ENCODE measurements at places on chromosomes 16 and 17.

- DNase-seq, result no peak
These were observed 599.3 kb upstream of the PSMD7 start for GRCh38 chr16:73697336-73697735.

DNA sequence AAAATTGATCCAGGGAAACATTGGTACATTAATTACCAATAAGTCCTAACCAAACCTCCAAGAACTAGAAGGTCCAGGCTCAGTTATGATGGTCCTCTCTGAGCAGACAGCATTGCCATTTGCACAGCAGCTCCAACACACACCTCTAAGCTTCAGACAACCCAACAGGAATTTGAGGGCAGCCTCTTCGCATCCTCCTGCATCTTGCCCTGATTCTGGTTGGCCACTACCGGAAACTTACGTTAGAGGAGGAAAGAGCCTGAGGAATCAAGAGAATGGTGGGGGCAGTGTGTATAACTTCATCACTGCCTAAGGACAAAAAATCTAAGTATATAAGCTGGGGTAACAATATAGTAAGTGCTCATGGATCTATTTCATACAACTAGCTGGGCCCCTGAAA lies 15.7 kb downstream of the FAM117A start:
- DNase-seq, result no peak

DNA sequence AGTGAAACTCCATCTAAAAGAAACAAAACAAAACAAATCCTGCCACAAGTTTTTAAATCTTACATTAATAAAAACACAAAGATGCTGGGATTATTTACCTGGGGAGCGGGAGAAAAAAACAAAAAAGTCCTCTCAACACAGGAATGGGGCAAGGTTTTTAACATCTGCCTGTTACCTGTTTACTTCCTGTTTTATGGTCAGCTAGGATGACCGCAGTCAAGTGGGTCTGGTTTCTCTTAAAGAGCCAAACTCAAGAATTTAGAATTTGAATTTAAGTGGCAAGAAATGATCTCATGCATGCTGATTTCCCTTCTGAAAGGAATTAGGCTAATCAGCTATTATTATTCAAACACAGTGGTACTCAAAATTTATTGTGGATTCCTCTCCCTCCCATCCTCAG lies 39.7 kb upstream of the TBC1D3K start:
- no peak for DNase-seq

DNA sequence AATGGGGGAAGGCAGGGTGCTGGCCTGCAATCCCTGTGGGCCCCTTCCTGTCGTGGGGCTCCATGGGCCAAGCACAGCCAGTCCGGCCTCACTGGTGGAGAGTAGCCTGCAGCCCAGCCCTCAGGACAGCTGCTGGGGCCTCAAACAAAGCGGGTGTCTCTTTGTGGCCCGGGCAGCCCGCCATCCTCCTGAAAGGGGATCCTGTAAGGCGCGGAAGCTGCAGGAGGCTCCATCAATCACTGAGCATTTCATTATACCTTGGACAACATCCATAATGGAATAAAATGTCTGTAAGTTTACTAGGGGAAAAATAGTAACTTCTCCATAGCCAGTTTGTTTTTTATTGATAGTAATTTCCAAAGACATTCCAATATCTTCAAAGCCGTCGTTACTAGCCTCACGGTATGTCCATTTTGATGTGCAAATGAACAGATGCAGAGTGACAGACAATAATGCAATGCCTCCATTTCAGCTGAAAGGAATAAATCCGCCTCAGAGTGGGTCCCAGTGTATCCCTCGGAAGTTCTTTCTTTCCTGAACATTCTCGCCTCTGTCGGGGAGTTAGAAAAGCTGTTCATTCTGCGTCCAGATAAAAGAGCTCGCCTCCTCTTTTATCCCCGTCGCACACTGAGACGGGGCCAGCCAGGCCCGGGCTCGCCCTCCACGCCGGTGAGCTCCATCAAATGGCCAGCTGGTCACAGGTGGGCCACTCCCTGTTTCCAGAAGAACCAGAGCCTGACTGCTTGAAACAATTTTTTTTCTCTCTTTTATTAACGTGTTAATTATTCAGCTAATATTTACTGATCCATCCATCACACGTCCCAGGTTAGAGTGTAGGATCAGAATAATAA lies 14.4 kb downstream of the WSCD1 start:
- no peak for DNase-seq

DNA sequence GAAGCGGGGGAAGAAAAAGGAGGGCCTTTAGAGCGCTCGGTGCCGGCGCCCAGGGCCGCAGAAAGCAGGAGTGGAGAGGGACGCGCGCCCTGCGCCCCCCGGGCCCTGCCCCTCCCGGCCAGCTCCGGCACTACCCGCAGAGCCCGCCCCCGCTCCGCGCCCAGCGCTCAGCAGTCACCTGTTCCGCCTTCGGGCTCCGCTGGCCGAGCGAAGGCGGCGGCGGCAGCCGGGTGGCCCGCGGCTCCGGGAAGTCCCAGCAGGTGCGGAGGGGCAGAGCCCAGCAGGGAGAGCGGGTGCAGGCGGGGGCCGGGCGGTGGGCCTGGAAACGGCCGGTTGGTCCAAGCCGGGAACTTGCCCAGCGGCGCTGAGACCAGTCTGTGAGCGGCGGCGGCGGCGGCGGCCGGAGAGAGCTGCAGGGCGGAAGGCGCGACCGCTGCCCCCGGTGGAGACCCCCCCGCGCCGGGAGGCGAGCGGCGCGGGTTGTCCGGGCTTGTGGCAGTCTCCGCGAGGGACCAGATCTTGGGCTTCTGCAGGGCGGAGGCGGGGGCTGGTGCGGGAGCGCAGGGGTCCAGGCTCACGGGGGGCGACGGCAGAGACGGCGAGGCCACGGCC lies 2.2 kb downstream of the IRX3 start:
- no peak for DNase-seq

- DNase-seq, result no peak
These were observed 139.3 kb downstream of the GAS7 start for GRCh38 chr17:10058921-10059683.

DNA sequence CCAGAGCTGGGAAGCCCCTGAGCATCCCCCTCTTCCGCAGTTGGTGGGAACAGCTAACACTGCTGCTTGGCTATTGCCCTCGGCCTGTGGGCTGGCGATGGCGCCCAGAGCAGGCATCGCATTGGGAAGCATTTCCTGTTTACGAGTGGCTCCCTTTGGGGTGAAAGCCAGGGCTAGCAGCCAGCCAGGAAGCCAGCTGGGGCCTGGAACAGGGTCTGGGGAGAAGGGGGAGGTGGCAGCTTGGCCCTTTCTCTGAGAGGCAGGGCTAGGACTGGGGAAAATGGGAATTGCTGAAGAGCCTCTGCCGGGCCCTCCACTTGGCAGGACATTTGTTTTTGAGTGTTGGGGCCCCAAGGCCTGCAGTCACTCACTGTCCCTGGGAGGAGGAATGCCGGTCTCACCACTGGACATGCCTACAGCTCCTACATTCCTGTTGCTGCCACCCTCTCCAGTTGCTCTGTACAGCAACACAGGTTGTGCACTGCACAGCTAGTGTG lies 2.4 kb upstream of the MTSS2 start:
- no peak for DNase-seq

GRCh38 chr16:85955566-85955965 lies 56.6 kb downstream of the IRF8 start:
- no peak for DNase-seq

GRCh38 chr16:68388124-68388523 lies 60.2 kb downstream of the SMPD3 start:
- DNase-seq, result no peak

DNA sequence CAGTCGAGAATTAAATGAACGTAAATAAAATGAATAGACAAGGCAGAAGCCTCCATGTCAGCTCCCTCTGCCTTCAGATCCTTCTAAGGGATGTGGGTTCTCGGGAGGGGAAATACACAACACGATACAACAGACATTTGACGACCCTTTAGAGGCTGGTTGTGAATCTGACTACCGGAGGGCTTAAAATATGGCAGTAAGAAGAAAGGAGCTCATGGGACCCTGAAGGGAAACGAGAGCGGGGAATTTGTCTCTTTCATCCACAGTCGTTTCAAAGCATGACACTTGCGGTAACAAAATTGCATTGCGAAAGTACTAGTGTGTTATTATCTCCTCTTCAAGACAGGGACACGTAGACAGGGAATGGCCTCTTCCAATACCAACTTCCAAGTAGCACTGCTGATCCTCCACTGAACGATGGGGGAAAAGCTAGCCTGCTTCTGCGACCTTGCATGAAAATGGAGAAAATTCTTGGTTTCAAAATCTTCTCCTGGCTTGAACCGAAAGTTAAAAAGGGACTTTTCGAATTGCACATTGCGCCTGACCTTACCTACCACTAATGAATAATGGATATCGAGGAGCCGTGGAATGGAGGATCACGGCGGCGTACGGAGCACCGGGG lies 1.2 kb upstream of the TNRC6C start:
- DNase-seq, result no peak

- no peak for DNase-seq
These were observed 79.0 kb downstream of the GAS7 start for GRCh38 chr17:10119203-10120108.

DNA sequence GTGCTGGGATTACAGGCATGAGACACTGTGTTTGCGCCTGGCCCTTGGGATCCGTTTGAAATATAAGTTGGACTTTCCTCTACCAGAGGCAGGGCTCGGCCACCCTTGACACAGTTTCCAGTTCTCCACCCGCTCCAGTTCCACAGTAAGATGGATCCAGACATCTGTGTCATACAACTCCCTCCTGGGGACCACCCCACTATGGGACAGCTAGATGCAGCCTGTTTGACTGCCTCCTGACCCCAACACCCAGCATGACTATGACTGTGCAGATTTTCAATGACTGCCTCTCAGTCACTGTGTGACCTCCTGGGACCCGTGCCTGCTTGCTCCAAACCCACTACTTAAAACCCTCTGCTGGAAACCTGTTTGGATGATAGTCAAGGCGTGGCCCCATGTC lies 166.7 kb downstream of the IRF8 start:
- DNase-seq, result no peak

DNA sequence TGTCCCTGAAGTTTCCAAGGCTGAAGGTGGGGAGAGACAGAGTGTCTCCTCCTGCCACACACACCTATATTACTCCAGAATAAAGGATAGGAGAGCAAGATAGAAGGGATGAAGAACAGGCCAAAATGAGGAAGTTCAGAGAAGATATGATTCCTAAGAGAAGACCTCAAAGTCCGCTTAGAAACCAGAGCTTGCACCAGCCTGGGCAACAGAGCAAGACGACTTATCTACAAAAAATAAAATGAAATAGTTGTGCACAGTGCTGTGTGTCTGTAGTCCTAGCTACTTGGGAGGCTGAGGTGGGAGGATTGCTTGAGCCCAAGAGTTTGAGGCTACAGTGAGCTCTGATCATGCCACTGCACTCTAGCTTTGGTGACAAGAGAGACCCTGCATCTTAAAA lies 128.2 kb downstream of the HS3ST3B1 start:
- DNase-seq, result no peak

All from GM18507 (cell line).